ENCODE measurements at places on chromosomes 2 and 18. TPM values are rescaled to one million over a fixed set of nuclear protein-coding genes. Genes with fewer than 3 reads are reported as not detected.

SYT4 gene
- total RNA-seq, result not detected

CFAP53 gene
- not detected for total RNA-seq

DNA sequence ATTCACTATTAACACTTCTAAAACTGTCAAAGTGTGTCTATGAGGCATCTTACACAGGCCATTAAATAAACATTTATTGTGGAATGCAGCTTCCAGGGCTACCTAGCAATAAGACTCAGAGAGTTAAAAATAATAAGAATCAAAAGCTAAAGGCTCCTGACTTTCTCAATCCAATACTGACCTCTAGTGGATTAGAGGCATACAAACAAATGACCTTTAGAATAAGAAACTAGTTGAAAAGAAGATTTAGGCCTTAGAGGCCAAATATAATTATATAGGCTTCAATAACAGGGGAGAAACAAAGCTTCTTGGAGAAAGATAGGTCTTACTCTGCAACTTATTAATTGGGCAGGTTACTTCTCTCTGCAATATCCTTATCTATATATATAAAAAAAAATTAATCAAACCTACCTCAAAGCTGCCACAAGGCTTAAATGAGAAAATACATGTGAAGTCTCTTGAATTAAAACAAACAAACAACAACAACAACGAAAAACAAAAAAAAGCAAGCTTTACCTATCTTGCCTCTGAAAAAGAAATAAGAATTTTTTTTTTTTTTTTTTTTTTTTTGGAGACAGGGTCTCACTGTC lies 246.1 kb downstream of the EXOC6B start:
- no peak for DNase-seq

DNA sequence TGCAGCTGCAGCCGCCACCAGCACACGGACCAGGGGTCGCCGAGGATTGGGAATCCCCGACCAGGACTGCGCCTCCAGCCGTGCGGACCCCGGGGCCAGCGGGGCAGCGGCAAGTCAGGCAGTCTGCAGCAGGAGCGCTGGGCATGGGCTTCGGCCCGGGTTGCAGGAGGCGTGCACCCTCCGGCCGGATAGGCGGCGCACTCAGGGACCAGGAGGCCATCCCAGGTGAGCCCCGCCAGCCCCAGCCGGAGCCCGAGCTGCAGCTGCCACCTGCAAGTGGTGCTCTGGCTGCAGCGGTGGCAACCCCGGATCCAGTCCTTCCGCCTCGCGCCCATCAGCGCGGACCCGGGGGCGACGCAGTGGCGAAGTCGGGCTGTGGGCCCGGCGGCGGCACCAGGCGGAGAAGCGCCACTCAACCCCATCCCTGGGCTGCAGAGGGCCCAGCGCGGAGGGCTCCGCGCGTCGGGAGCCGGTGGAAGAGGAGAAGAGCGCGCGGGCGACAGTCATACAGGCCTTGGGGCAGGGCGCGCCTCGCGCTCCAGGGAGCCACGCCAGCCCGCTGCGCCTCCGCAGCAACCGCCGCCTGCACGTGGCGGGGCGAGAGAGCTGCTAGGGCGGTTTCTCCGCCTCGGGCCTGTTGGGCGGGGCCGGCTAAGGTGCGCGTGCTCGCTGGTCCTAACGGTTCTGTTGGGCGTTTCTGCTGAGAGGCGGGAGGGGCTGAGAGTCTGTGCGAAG lies 73.8 kb downstream of the RPIA start:
- DNase-seq, result no peak

DNA sequence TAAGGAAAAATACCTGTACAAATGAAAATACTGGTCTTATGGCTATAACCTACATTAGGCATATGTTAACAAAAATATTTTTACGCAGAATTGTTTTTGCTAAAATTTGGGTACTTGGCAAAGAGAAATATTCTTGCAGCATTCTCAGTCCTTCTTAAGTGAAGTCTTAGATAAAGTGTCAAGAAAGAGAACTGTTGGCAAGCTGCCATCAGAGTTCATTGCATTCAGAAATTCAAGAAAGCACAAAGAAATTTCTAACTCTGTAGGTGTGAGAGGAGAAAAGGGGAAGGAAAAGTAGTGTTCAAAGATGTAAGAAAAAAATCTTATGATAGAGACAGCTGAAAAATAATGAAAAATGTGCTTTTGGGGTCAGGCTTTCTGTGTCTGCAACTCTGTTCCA lies 86.7 kb downstream of the IRS1 start:
- DNase-seq, result no peak

DNA sequence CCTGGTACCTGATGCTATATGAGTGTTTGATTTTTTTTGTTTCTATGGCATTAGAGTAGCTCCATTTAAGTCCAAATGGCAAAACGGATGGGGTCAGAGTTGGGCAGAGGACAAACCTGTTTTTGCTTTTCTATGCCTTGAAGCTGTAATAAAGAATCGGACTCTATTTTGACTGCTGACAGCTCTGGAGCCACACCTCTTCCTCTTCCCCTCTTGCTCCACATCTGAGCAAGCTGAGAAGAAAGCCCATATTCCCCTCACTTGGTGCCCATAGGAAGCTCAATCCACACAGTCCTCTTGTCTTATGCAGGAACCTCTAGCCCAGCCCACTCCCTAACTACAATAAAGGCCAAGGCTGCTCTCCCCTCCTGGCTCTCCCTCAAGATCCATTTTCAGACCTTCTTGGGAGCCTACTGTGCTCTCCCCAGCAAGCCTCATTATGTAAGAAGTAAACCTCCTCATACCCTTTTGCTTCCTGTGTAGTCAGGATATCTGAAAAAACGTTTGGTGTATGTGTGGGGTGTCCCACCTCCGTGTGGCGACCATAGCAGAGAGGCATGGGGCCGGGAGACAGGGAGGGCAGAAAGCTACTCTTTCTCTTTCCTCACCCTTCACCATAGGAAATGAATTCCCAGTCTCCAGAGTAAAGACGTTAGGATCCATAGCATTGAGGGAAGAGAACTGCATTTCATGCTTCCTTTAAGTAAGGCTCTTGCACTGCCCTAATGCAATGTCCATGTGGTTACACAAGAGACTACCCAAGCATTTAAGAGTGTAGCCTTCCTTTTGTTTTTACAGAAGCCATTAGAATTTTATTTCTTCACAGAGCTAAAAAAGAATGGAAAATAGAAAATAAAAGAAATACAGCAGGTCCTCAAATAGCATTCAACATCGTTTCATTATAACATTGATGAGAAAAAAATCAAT lies 41.9 kb upstream of the RAPGEF4 start:
- DNase-seq, result no peak

- no peak for DNase-seq
These were observed 93.0 kb upstream of the FIGN start for GRCh38 chr2:163828771-163829170.

ZNF236 gene
- total RNA-seq, result 22.5 TPM

DNA sequence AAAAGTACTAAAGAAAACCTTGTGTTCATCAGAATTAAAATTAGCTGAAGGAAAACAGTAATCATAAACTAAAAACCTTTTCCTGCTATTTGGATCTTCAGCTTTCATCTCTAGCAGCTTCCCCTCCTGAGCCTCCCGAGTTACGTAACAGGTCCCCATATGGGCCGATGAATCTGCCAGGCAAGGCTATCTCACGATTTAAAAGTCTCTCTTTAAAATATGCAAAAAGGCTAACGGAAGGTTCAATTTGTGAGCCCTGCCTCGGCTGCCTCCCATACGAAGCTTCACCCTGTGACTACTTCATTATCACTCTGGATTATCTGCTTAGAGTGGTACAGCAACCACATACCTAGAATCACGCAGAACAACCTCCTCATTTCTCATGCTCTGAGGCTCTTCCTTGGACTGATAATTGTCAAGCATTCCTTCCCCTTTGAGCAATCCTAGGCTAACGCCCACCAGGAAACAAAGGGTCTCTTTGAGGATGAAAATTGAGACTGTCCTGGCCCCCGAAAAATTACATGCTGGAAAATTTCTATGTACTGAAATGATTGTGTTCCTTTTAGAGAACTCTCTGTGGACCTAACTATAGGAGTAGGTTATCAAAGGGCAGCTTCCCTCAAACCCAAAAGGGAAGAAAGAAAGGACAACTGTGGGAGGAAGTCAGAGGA lies 147.4 kb downstream of the ZEB2 start:
- DNase-seq, result no peak

DNA sequence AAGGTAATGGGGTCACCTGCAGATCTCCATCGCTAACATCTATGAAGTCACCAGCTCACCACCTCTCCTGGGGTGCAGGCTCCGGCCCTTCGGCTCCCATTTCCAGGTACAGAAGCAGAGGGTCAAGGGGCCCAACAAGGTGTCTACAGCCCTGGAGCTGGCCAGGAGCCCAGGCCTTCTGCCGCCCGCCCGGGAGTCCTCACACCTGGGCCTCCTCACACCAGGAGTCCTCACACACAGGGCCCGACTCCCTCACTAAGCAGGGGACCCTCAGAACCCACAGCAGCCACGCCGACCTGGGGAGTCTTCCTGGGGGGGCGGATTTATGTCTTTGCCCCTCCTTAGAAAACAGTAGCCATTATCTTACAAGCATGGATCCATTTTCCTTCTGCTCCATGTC lies 43.4 kb upstream of the TPO start:
- no peak for DNase-seq

DNA sequence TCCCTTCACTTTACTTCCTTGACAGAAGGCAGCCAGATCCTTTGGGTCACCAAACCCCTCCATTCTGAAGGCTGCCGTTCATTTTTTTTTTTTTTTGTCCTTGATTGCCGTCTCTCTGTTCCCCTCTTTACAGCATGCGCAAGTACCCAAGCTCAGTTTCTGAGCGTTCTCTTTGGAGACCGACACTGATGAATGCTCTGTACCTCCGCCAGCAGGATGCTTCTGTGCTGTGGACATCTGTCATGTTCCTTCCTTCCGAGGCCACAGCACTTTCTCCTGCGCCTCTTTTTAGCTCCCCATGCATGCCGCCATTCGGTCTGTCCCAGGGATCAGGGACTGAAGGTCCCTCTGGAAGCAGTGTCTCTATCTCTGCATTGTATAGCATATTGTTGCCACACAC lies 278.7 kb upstream of the RAB12 start:
- DNase-seq, result no peak

DNA sequence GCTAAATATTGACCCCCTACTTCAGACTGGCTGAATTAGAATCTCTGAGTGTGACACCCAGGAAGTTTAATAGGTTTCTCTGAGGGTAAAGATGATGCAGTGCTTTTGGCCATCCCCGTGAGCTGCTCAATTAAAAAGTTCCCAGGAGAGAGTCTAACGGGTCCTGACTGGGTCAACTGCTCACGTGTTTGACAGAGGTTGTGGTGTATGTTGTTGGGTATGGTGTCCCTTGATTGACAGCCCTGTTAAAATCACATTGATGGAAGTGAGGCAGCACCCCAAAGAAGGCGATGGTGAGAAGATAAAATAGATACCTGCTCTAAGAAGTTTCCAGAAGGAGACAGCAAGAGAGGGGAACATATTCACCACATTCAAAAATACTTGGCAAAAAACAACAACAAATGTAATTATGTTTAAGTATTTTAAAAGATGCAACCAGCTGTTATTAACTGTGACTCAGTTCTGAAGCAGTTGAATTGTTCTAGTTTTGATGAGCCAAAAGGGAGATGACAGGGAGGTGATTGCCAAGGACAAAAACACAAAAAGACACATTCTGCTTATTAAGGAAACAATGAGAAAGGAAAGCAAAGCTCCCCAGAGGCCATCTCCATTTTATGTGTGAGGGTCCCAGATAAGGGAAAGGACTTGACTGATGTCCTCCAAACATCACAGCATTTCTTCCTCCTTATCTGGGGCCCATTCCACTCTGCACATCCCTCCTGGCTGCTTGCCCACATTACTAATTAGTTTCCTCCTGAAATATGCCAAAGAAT lies 11.5 kb upstream of the GMCL1 start:
- DNase-seq, result no peak

DNA sequence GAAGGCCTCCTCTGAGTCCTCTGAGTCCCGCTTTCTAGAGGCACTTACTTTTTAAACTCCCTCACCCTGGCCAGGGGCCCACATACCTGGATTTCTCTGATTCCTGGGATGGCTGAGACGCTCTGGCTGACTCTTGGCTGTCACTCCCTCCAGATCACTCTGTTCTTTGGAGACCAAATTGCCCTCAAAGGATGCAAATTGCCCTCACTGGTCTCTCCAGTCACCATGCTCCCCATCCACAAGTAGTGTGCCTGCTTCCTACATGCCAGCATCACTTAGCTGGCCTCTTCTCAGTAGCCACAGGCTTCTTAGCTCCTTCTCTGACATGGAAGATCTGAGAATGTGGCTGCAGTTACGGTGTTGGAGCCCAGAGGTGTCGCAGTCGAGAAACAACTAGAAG lies 41.3 kb upstream of the CCDC68 start:
- DNase-seq, result no peak

COL4A4 gene
- total RNA-seq, result 17.2 TPM

DNA sequence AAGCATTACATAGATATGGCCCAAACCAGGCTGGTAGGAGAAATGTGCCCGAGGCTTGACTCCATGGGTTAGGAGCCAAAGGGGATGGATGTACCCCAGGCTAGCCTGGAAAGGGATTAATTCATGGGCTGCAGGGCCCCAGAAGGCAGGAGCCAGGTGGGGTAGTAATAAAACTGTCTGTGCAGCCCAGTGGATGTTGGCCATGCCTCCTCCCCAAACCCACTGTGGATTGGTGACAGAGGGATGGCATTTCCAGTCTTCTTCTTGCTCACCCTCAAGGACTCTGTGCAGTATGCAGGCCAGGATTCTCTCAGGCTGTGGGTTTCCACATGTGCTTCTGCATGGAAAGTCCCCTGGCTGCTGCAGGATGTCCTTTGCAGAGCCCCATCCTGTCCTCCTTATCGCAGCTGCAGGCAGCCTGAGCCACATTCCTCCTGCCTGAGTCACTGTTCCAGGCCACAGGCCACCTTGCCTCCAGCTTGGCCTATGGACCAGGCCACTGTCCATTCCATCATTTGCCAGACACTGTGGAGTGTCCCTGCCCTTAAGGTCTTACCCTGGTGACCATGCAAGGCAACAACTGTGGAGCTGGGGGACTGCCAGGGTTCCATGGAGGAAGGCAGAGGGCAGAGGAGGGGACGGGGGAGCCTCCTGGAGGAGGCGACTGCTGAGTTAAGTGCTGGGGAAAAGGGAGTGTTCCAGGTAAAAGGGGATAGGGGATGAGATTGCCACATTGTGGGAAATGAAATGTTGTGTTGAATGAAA lies 38.9 kb downstream of the INO80C start:
- no peak for DNase-seq

CYS1 gene
- total RNA-seq, result 13.5 TPM

DNA sequence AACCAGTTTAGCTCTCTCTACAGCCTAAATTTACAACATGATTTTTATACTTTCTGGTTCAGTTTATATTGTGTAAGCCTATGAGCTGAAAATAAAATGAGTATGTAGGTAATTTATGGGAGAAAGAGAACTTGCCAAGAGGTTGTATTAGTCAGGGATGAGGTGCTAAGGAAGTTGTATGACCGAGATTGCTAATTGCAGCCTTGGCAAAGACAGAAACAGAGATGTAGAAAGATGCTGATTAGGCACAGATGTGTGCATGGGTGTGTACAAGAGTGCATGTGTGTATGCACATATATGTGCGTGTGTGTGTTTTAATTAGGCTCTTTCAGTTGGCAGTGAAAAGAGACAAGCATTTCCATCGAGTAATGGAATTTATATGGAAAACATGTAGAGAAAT lies 213.9 kb downstream of the FBXO15 start:
- no peak for DNase-seq
